ENCODE measurements at places on chromosomes 5 and 9.

DNA sequence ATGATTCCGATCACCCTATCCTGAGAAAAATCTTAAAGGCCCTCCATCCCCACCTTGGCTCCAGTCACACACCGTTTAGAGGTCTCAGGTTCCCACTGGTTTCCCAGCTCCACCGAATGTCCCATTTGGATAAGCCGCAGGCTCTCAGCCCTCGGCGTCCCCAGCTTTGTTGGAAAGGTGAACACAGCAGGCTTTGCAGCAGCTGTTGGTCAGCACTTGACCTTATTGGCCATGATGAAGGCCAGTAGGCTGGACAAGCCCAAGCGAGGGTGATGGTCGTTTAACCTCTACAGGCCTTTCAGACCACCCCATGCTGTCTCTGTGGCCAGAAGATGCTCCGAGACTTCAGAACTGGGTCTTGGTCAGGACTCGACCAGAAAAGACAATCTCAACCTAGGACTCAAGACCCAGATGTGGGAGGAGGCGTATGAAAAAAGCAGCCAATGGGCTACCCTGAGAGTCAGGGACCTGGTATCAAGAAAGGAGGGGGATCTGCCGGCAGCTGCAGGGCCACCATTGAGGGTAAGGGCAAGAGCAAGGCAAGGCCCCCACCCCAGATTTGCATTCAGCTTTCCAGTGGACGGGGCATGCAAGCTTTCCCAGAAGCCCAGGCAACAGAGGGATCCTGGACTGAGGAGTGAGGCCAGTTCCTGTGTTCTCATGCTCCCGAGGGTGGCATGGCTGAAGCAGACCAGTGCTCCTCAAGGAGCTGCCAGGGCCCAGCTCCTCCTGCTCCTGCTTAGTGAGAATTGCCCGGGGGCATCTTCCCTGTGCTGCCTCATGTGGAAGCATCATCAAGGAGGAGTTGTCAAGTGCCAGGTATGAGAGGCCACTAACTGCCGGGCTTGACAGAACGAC lies 13.4 kb downstream of the UBE2QL1 start:
- H3K4me3 ChIP-seq, result no peak overlapping the region
- peaks cover 18% of the 10 kb centered on the region for H3K4me1 ChIP-seq
- H3K27ac ChIP-seq, result no peak overlapping the region
- H3K36me3 ChIP-seq, result no peaks in the 10 kb centered on the region
- DNase-seq, result no peak
- H3K27me3 ChIP-seq, result no peaks in the 10 kb centered on the region

DNA sequence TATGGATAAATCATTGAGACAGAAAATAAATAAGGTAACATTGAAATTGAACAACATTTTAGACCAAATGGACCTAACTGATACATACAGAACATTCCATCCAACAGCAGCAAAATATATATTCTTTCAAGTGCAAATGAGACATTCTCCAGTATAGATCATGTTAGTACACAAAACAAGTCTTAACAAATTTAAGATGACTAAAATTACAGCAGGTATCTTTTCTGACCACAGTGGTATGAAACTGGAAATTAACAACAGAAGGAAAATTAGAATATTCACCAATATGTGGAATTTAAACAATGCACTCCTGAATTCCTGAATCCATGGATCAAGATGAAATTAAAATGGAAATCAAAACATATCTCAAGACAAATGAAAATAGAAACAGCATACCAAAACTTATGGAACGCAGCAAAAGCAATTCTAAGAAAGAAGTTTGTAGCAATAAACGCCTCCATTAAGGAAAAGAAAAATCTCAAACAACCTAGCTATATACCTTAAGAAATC lies 115.6 kb downstream of the ADAMTS12 start:
- H3K4me3 ChIP-seq, result no peak overlapping the region
- H3K36me3 ChIP-seq, result no peaks in the 10 kb centered on the region
- peaks cover 16% of the 10 kb centered on the region for H3K4me1 ChIP-seq
- H3K27me3 ChIP-seq, result no peaks in the 10 kb centered on the region

DNA sequence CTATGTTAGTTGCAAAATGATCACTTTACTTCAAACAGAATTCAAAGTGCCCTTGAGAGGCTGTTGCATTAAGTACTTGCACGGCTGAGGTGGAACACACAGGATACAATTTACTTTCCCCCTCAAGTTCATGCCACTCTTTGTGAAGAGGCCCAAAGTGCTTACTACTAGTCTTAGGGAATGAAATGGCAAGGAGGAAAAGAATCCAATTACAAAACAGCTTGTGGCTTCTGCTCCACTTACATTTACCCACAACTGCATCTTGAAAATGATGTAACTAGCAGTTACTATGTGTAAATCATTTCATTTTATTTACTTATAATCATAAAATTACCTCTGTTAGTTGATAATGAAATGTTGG lies 14.6 kb downstream of the FOXD1 start:
- no peak overlapping the region for H3K27ac ChIP-seq
- peaks cover 8% of the 10 kb centered on the region for H3K4me1 ChIP-seq
- H3K4me3 ChIP-seq, result no peak overlapping the region
- H3K27me3 ChIP-seq, result peaks cover 13% of the 10 kb centered on the region
- DNase-seq, result no peak

DNA sequence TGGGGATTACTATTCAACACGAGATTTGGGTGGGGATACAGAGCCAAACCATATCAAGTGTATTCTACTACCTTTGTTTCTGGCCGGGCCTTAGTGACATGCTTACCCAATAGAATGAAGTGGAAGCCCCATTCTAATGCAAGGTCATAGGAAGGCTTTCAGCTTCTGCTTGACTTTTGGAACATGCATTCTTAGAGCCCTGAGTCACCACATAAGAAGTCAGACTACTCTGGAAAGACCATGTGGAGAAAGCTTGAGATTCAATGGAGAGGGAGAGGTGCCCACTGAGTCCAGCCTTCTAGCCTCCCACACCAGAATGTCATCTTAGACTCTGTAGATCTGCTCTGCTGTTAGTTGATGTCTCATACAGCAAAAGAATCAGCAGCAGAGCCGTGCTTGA lies 155.7 kb upstream of the FBN2 start:
- H3K27me3 ChIP-seq, result no peaks in the 10 kb centered on the region
- H3K27ac ChIP-seq, result no peak overlapping the region
- DNase-seq, result no peak
- no peaks in the 10 kb centered on the region for H3K4me1 ChIP-seq
- no peak overlapping the region for H3K4me3 ChIP-seq

- H3K4me1 ChIP-seq, result no peaks in the 10 kb centered on the region
- no peak overlapping the region for H3K4me3 ChIP-seq
- no peak overlapping the region for H3K27ac ChIP-seq
- no peak for DNase-seq
- H3K27me3 ChIP-seq, result no peaks in the 10 kb centered on the region
Observed at GRCh38 chr5:18281947-18282581, 647.8 kb downstream of the TAF11L14 start.

- no peak for DNase-seq
- H3K36me3 ChIP-seq, result no peaks in the 10 kb centered on the region
- H3K4me3 ChIP-seq, result no peak overlapping the region
- no peak overlapping the region for H3K27ac ChIP-seq
Observed at GRCh38 chr5:62326302-62326701, 20.3 kb downstream of the KIF2A start.

GRCh38 chr5:122790354-122791103 lies 15.6 kb downstream of the SNX2 start:
- no peak overlapping the region for H3K27ac ChIP-seq
- peaks cover 5% of the 10 kb centered on the region for H3K36me3 ChIP-seq
- no peak overlapping the region for H3K4me3 ChIP-seq
- no peaks in the 10 kb centered on the region for H3K4me1 ChIP-seq
- no peaks in the 10 kb centered on the region for H3K27me3 ChIP-seq

DNA sequence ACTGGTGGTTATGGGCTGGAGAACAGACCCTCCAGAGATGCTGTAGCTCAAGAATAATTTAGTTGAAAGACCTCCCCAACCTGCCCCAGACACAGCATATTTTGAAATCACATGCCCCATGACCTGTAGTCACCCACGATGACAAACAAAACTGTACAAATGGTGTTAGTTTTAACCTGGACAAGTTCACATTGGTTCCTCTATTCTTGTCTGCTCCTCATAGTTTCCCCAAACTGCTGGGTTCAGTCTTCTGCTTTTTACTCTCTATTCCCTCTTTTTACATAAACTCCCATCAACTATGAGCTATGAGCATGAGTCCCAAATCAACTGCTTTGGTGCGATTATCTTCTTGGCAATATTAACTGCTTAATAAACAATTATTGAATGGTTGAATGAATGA lies 365.3 kb upstream of the CLINT1 start:
- H3K4me1 ChIP-seq, result no peaks in the 10 kb centered on the region
- no peak for DNase-seq
- no peak overlapping the region for H3K27ac ChIP-seq
- no peaks in the 10 kb centered on the region for H3K27me3 ChIP-seq

- H3K4me1 ChIP-seq, result peaks cover 11% of the 10 kb centered on the region
- H3K4me3 ChIP-seq, result no peak overlapping the region
- no peak overlapping the region for H3K27ac ChIP-seq
- no peaks in the 10 kb centered on the region for H3K27me3 ChIP-seq
Observed at GRCh38 chr9:122986010-122986409, 45.2 kb downstream of the RABGAP1 start.

DNA sequence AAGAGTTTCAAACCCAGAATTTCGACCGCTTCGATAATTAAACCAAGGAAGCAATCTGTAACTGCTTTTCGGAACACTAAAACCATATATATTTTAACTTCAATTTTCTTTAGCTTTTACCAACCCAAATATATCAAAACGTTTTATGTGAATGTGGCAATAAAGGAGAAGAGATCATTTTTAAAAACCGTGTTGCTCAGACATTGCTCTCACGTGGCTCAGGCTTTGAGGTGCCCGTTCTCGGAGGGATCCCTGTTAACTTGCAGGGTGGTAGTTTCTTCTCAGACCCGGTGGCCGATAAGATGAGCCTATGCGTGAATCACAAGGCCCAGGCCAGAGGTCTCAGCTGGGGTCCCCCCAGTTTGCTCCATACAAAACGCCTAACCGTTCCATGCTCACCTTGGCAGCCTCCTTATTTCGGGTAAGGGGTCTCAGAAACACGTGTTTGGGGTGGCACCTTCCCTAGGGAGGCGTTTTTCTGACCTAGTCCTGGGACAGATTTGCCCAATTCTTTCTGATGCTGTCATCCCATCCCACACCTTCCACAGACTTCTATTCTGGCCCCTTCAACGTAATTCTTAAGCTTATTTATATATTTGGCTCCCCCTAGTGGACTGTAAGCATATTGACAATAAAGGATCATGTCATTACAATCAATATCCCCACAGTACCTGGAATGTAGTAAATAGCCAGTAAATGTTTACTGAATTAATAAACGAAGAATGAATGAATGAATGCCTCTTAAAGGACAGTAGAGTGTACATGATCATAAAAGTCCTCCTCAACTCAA lies 48.1 kb downstream of the THBS4 start:
- peaks cover 12% of the 10 kb centered on the region for H3K4me1 ChIP-seq
- peak overlapping the region; percentile 71 for H3K4me3 ChIP-seq
- H3K27ac ChIP-seq, result peak overlapping the region; percentile 75
- no peak for DNase-seq

- no peak overlapping the region for H3K4me3 ChIP-seq
- H3K4me1 ChIP-seq, result no peaks in the 10 kb centered on the region
- H3K27ac ChIP-seq, result no peak overlapping the region
- DNase-seq, result no peak
Observed at GRCh38 chr9:100020121-100020795, 78.5 kb downstream of the ERP44 start.

- no peaks in the 10 kb centered on the region for H3K36me3 ChIP-seq
- no peaks in the 10 kb centered on the region for H3K27me3 ChIP-seq
- H3K4me1 ChIP-seq, result no peaks in the 10 kb centered on the region
- H3K4me3 ChIP-seq, result peak overlapping the region; percentile 33
Observed at GRCh38 chr9:14899815-14900193, 10.4 kb downstream of the FREM1 start.

DNA sequence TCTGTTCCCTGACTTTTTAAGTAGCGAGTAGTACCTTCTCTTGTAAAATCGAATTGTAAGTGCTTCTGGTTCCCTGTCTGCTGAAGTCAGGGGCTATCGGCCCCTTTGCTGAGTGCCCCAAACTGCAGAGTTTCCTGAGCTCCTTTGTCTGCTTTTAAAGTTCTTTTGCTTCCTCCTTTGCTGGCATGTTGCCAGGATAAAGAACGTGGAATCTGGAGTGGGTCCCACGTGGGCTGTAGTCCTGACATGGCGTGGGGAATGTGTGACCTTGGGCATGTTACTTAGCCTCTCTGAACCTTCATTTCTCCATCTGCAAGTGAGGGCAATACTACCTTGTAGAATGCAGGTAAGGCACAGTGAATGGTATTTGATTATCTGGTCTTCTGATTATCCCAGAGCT lies 13.7 kb upstream of the ODF2 start:
- no peak for DNase-seq
- no peak overlapping the region for H3K27ac ChIP-seq
- H3K36me3 ChIP-seq, result no peaks in the 10 kb centered on the region
- no peaks in the 10 kb centered on the region for H3K27me3 ChIP-seq
- H3K4me1 ChIP-seq, result no peaks in the 10 kb centered on the region

- H3K27ac ChIP-seq, result no peak overlapping the region
- no peaks in the 10 kb centered on the region for H3K4me1 ChIP-seq
- H3K4me3 ChIP-seq, result no peak overlapping the region
- no peaks in the 10 kb centered on the region for H3K36me3 ChIP-seq
- no peak for DNase-seq
Observed at GRCh38 chr5:1376981-1377380, 32.1 kb upstream of the CLPTM1L start.

DNA sequence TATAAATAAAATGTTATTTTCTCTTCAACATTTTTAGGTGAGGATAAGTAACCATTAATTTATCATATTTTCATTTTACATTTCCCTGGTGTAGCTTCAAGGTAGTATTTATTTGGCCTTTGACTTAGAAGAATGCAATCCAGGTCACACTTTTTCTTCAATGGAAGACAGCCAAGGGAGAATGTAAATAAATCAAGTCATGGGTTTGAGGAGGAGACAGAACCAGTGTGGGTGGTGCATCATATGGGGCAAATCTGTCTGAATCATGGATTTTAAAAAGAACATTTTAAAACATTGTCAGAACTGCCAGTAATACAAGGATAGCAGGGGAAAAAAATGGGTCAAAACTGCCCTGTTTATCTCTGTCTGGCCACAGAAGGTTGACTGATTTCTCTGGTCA lies 229.5 kb downstream of the FAM114A2 start:
- no peak overlapping the region for H3K4me3 ChIP-seq
- DNase-seq, result no peak
- no peak overlapping the region for H3K27ac ChIP-seq
- H3K4me1 ChIP-seq, result no peaks in the 10 kb centered on the region
- no peaks in the 10 kb centered on the region for H3K27me3 ChIP-seq
- H3K36me3 ChIP-seq, result no peaks in the 10 kb centered on the region

DNA sequence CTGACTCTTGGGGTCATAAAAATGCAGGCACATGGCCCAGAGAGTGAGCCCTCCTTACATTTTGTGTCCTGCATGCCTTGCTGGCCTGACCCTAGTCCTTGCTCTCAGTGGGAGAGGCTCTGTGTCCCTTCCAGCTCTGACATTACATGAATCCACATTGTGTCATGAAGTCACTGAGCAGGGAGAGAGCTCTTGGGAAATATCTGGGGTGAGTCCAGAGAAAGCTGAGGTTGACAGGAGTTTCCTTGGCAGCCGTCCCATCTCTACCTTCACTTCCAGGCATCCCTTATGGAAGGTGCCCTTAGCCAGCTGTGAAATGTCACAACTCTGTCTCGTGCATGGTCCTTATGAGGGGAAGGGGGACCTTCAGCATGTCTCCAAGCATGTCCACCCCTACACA lies 41.0 kb downstream of the FAT2 start:
- DNase-seq, result no peak
- no peaks in the 10 kb centered on the region for H3K27me3 ChIP-seq
- H3K36me3 ChIP-seq, result no peaks in the 10 kb centered on the region
- H3K27ac ChIP-seq, result no peak overlapping the region
- H3K4me3 ChIP-seq, result no peak overlapping the region

- no peaks in the 10 kb centered on the region for H3K27me3 ChIP-seq
- no peaks in the 10 kb centered on the region for H3K36me3 ChIP-seq
- H3K27ac ChIP-seq, result no peak overlapping the region
- no peak for DNase-seq
Observed at GRCh38 chr9:132984202-132985070, 5.9 kb downstream of the GFI1B start.
